ENCODE measurements at places on chromosomes 1 and 21.

- no peak for DNase-seq
Observed at GRCh38 chr1:151356696-151357095, 9.6 kb upstream of the RFX5 start.

- no peak for DNase-seq
Observed at GRCh38 chr1:235873045-235873444, 6.3 kb upstream of the LYST start.

DNA sequence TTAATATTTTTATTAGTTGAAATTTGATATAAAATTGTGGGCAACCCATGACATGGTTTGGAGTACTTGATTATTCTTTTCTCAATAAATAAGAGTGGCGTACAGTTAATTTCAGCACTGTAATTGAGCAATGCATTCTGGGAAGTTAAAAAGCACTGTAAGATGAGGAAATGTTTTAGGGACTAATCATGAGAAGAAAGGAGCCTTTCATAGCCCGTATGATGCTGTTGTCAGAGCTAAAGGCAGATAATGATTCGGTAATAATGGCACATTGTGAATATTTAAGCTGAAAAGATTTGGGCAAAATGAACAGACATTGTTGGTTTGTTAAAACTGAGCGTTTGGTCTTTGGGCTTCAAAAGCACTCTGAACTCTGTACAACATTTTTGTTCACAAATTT, 139.3 kb downstream of the NFIA start:
- no peak for DNase-seq

DNA sequence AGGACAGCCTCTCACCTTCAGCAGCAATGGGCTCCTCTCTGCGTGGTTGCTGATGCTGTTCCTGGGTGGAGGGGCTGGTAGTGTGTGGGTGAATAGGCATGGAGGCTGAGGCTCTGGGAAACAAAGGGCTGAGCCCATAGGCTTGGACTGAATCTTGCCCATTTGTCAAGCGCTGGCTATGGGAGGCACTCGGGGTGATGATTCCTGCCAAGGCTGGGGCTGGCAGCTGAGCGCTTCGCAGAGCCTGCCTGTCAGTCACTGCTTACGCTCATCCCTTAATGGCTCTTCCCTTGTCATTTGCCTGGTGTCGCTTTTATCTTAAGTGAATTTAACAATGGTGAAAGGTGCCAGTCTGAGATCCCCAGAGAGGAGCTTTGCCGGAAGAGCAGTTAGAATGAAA, 353.3 kb downstream of the PBX1 start:
- no peak for DNase-seq

DNA sequence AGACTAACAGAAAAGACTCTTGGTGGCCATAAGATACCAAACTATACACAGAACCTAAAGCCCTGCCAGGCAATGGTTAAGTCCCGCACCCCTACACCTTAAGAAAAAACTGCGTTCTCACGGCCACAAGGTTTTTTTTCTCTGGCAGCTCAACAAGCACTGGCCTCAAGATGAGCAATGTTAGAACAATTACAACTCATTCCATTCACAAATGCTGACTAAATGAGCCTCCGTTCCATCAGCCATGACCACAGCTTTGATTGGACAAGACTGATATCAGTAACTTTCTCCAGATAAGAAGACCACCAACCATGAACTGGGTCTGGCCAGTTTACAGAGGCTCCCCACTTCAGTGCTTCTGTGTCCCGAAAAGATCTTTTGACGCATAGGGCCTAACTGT, 31.9 kb downstream of the SEC16B start:
- DNase-seq: no peak

GRCh38 chr1:71047635-71048607, at the start of gene PTGER3:
PTGER3 (minus strand) TSS chr1:71047816; CDS start chr1:71047577, 239 bp downstream.
- DNase-seq: no peak

- DNase-seq: no peak
Observed at GRCh38 chr1:203626910-203627246, 246 bp downstream of the ATP2B4 start.

DNA sequence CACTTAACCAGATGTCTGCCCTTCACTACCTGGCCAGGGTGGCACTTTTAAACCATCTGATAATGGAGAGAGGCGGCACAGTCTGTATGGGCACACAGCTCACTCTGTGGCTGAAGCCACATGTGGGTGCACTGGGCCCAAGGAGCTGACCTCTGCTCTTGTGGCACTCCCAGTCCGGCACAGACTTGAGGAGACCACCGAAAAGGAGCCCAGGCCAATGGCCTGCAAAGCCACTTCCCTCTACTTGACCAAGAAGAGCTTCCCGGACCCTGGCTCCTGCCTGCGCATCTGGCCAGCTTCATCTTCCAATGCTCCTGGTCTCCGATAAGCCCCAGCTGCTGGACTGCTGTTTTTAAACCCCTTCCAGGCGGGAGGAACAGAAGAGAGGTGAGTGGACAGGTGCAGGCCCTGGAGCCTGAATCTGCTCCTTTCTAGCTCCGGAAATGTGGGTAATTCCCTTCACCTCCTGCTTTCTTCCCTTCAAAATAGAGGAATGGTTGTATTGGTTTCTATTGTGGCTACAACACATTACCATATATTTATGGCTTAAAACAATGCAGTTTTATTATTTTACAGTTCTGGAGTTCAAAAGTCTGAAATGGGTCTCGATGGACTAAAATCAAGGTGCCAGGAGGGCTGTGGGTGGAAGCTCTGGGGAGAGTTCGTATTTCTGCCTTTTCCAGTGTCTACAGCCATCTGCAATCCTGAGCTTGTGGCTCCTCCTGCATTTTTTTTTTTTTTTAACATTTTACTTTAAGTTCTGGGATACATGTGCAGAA, 11.6 kb downstream of the GNG4 start:
- DNase-seq: no peak

DNA sequence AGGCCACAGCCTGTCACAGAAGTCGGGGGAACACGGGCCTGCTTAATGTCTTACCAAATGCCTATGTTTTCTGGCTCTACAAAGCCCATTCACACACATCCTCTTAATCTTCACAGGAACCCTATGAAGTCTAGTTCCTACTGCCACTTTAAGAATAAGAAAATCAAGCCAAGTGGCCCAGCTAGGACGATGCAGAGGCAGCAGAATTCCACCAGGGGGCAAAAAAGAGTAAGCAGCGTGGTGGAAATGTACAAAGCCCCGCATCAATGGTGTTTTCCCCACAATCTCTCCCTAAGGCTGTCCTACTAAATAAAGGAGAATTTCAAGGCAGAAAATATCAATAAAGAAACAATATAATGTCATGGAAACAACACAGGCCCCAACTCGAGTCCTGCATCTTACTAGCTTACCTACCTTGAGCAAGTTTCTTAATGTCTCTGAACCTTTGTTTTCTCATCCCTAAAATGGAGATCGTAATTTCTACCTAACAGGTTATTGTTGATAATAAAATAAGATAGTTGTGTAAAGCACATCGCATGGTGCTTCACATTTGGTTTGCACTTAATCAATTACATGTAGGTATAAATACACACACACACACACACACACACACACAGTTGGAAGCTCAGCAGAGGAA, 21.4 kb downstream of the SEC16B start:
- DNase-seq: peak; percentile 74

- no peak for DNase-seq
Observed at GRCh38 chr1:240306673-240307072, 215.0 kb downstream of the FMN2 start.

GRCh38 chr1:70910013-70910412, 137.6 kb downstream of the PTGER3 start:
- no peak for DNase-seq

- DNase-seq: peak; percentile 65
Observed at GRCh38 chr1:112688781-112689193, 14.3 kb downstream of the MOV10 start.

DNA sequence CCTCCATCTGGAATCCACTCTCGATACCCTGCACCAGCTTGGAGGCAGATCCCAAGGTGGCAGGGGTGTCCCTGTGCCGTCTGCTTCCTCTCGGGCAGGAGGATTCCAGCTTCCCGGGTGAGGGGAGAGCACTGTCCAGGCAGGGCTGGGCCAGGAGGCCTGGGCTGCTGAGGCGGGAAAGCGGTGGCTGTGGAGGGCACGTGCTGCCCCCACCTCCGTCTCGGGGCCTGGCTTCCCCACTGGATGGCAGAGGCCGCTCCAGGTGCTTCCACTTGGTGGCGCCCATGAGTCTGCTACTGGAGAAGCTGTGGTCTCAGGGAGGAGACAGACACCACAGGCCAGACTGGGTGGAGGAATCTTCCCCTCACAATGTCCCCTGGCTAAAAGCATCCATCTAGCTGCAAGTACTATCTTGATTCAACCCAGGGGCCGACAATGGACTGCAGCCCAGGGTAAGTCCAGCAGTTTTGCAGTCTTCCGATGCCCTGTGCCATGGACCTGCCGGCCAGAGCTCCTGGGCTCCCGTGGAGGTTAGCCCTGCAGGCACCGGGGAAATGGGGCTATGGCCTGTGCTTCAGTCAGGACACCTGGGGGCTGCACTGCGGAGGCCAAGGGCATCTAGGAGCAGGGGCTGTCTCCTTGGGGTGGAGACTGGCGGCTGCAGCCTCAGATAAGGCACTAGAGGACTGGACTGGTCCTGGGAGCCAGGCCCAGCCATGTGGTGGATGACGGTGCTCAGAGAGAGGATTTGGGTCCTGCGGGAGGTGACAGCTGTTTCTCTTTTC, 41.3 kb upstream of the EIF4G3 start:
- DNase-seq: no peak

GRCh38 chr1:188904201-188904600, 1573.5 kb downstream of the BRINP3 start:
- no peak for DNase-seq

GRCh38 chr1:27658951-27659496, 13.0 kb downstream of the IFI6 start:
- DNase-seq: no peak

- DNase-seq: no peak
Observed at GRCh38 chr1:5928714-5929400, 63.4 kb downstream of the NPHP4 start.

DNA sequence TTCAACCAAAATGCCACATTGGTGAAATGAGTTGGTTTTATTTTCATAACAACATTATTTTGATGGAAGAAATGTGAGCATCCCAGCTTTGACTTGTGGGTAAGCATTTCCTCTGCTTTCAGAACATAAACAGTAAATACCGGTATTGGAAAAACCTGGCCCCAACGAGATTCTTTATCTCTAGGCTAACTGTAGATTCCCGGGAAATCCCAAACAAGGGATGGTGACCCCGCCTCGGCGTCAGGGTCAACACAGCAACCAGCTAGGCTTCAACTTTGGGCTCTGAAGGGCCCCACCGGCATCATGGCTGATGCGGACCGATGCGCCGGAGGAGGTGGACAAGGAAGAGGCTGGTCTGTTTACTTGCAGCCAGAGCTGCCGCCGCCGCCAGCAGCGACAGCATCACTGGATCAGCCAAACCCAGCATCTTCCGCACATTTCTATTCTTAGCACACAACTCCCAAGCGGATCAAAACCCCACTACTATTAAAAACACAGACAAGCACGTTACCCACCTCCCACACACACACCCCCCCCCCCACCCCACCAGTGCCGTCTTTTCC, 1.1 kb downstream of the AKT3 start:
- DNase-seq: peak; percentile 72

GRCh38 chr1:43279161-43279560, 6.2 kb downstream of the C1orf210 start:
- DNase-seq: no peak

DNA sequence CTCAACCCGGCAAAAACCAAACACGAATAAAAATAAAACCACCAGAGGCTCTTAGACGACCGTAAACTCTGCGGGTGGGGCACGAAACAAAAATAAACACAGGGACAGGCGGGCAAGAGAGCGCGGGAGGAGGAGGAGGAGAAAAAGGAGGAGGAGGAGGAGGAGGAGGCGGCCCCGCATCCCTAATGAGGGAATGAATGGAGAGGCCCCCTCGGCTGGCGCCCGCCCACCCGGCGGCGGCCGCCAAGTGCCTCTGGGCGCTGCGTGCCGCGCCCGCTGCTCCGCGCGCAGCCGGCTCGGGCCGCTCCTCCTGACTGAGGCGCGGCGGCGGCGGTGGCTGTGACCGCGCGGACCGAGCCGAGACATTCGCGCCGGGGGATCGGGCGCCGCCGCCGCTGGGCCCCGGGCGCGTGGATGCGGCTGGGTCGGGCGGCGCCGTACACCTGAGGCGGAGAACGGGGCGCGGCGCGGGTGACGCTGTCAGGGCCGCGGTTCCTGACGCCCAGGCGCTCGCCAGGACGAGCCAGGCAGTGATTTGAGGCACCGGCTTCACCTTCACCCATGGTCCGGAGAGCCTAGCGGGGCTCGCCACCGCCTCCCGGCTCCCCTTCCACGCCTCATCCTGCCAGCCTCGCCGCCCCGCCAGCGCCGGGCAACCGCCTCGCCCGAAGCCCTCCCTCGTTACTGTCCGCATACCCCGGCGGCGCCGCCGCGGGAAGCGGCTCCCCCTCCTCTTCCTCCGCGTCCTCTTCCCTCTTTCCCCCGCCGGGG, at the start of gene MARK1:
MARK1 (plus strand) TSS at position 229 of the 771 bp plus-strand sequence. CDS start 687 bp downstream, outside the sequence.
- peak; percentile 71 for DNase-seq

DNA sequence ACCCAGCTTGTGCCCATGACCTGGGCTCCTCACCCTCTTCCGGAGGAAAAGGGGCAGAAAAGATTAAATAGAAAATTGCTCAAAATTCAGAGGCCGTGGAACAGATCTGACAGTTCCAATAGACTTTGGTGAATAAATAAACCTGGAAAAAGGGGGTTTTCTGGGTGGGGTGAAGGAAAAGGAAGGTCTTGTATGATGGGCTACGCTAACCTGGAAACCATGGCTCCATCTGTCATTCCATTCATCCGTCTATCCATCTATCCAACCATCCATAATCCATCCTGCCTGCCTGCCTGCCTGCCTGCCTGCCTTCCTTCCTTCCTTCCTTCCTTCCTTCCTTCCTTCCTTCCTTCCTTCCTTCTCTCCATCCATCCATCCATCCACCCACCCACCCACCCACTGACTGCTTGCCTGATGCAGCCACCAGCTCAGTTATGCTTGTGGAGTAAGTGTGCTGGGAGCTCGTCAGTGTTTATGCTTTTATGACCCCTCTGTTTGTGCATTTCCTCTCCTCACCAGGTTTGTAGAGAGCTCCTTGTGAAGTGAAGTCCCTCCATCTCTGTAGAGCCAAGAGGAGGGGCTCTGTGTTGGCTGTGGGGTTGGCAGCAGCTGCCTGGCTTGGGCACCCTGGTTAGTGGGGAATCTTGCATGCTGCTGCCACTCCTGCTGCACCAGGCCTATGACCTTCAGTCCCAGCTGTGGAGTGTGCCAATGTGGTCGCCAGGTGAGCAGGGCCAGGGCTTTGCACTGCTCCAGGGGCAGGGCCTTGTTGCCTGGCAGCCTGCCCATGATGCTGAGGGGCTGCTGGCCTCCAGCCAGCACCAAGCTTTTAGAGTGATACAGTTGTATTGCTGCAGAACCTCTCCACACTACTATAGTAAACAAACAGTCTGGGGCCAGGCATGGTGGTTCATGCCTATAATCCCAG, 16.0 kb upstream of the POU3F1 start:
- no peak for DNase-seq

GRCh38 chr1:20698195-20698910, 19.5 kb downstream of the KIF17 start:
- DNase-seq: no peak

DNA sequence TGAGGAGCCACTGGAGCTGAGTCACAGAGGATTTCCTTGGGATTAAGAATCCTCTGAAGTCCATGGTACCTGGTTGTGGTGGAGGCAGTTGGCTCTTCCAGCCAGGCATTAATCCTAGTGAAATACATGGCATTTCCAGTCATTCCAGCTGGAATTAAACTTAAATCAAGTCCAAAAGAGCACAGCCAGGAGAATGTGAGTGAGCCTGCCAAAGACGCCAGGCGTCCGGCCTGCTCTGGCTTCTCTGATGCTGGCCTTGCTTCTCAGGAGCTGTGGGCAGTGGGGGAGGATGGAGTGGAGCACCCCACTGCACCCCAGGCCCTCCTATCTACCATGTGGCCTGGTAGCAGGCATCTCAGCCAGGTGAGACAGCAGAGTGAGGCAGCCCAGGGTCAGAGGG, 23.4 kb upstream of the TENT5C start:
- DNase-seq: no peak

GRCh38 chr1:226954337-226954736, 14.2 kb downstream of the COQ8A start:
- no peak for DNase-seq
